ENCODE measurements at places on chromosomes 7 and 10.

DNA sequence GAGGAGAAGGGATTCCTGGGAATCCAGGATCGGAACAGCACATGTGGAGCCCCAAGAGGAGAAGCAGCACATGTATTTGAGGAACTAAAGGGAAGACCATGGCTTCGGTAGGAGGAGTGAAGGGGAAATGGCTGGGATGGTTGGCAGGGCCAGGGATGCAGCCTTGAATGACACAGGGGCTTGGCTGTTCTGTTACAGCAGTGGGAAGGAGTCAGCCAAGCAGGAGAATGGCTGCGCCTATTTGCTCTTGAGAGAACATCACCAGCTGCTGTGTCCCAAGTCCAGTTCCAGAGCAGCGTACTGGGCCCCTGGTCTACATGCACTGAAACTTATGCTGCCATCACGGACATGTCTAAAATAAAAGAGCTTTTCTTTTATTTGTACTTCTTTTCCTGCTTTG, 130.0 kb downstream of the PLPP4 start:
- no peak for DNase-seq

GRCh38 chr10:3287572-3288445, 115.2 kb upstream of the PITRM1 start:
- no peak for DNase-seq

DNA sequence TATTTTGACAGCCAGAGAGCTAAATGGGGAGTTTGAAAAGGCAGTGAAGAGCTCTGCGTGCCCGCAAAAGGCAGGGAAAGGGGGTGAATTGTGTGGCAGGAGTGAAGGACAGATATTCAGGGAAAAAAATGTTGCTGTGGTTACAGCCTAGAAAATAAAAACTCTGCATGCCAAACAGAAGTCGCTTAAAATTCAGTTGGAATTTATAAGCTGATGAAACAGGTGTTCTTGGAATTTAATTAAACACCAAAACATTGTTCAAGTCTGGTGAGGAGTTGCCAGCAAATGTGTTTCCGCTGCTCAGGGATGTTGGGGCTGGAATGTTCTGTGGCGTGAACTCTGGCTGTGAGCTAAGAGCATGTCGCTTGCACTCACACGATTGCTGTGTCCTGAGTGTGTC, 169.3 kb downstream of the ADRA2A start:
- DNase-seq: no peak

DNA sequence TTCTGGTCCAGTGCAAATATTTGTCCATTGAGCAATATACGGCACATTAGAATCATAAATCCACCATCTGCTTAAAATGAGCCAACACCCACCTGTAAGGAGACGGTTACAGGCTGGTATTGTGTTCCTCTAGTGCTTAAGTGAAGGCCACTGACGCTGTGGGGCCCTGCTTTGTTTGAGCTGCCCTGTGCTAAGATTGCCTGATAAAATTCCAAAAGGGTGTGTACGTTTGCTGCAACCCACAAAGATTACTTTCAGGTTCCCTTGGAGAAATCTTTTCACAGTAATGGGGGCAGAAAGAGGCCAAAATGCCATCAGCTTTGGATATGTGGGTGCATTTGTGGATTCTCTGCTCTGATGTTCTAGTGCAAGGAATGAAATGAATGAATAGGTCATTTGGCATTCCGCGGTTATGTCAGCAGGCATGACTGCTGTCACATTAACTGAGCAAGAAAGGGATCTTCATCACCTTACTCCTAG, 34.4 kb downstream of the AGR3 start:
- DNase-seq: no peak

- no peak for DNase-seq
These were observed 15.6 kb downstream of the ELN start for GRCh38 chr7:74043523-74043951.

DNA sequence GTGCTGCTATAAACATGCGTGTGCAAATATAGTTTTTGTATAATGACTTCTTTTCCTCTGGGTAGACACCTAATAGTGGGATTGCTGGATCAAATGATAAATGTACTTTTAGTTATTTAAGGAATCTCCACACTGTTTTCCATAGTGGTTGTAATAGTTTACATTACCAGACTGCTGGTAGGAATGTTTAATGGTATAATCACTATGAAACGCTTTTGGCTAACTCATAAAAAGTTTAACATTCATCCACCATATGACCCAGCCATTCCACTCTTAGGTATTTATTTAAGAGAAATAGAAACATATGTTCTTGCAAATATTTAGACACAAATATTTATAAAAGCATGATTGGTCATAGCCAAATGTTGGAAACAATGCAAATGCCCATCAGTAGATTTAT, 32.1 kb upstream of the TFEC start:
- DNase-seq: no peak

- DNase-seq: no peak
These were observed 44.7 kb downstream of the PTPRN2 start for GRCh38 chr7:158542651-158543566.

- no peak for DNase-seq
These were observed 529 bp downstream of the HPS1 start for GRCh38 chr10:98446151-98446660.

DNA sequence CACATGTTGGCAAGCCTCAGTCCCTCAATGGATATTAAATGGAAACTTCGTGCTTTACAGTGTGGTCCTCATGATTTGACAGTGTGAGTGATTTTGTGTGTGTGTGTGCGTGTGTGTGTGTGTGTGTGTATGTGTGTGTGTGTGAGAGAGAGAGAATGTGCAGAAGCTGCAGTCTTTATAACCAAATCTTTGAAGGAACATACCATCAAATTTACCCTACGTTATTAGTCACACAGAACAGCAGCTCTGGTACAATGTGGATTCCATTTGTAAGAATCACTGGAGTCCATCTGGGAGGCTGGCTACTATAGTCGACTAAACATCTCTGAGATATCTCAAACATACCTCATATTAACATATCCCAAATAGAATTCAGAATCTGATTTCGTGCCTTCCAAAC, 928.0 kb upstream of the POT1 start:
- DNase-seq: no peak

DNA sequence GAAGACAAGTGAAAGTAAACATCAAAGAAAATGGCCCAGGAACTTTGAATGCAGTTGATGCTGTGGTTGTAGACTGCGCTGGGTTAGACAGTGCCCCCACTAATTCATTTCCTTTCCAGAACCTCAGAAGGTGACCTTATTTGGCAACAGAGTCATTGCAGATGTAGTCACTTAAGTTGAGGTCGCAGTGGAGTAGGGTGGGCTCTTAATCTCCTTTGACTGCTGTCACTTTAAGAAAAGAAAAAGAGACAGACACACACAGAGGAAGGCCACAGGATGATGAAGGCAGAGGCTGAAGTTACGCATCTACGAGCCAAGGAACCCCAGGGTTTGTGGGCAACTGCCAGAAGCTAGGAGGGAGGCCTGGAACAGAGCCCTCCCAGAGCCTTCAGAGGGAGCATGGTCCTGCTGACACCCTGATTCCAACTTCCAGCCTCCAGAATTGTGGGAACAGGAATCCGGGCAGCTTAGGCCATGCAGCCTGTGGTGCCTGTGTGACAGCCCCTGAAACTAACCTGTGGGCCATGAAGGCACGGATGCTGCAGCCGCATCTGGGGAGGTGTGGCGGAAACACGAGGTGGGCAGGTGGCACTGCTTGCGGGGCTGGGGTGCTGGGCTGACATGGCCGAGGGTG, 107.6 kb downstream of the PRKAG2 start:
- DNase-seq: no peak

- no peak for DNase-seq
These were observed 15.9 kb downstream of the UBN2 start for GRCh38 chr7:139246905-139247304.

GRCh38 chr7:128121711-128122530, 90.7 kb upstream of the LRRC4 start:
- DNase-seq: no peak

- no peak for DNase-seq
These were observed 57.1 kb upstream of the DYNC1I1 start for GRCh38 chr7:95715274-95715673.

DNA sequence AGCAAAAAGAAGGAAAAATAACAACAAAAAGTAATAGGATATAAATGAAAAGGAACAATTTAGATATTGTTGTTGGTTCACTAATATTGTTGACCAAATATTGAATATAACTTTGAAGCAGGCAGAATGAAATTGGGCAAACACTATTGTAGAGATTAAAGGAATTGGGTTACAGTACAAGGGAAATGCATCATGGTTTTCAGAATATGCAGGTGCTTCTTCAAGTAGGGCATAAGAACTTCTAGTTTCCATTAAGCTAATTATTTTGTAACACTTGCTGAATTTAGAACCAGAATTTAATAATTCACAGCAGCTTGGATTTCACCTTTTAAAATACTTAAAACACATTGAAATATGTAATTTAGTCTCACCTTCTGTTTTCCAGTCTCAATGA, 36.5 kb downstream of the RPA3 start:
- no peak for DNase-seq
